ENCODE measurements at places on chromosomes 6 and 20. TPM values are rescaled to one million over a fixed set of nuclear protein-coding genes. Genes with fewer than 3 reads are reported as not detected.

Gene SLC22A23
- 0.50 TPM for total RNA-seq

Gene HELZ2
- total RNA-seq: 7.8 TPM

Gene TMEM217
- total RNA-seq: 2.8 TPM

Gene FGD2
- total RNA-seq: 1.5 TPM

Gene OTOR
- total RNA-seq: not detected

Gene HAO1
- total RNA-seq: not detected
